ENCODE measurements at places on chromosomes 1 and 21.

- DNase-seq, result no peak
Measured at GRCh38 chr1:247906504-247907047, 11.2 kb downstream of the OR2W3 start.

GRCh38 chr1:2019571-2020309, 595 bp downstream of the GABRD start:
- no peak for DNase-seq

GRCh38 chr1:25642574-25643108, 26.1 kb downstream of the MAN1C1 start:
- DNase-seq, result no peak

DNA sequence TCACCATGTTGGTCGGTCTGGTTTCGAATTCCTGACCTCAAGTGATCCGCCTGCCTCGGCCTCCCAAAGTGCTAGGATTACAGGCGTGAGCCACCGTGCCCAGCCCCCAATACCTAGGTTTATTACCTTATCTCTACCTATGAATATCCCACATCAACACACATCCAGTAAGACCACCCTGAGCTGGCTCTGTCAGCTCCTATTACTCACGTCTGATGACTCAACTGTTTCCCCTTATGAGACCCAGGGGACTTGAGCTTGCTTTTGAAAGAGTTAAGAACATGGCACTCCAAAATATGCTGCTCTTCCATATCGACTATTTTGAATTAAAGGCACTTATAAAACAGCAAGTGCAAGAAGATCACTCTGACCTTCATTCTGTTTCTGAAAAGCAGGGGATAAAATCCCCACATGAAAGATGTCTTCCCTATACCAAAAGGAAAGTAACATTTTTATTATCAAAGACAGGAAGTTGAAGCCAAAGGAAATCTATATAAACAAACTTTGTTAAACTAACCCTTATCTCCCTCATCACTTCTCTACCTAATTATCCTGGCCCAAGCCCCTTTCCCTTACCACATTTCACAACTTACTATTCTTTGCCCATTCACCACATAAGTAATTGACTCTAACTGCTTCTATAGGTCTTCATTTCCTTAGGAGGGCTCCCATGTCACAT, 41.3 kb upstream of the OSBPL9 start:
- no peak for DNase-seq

DNA sequence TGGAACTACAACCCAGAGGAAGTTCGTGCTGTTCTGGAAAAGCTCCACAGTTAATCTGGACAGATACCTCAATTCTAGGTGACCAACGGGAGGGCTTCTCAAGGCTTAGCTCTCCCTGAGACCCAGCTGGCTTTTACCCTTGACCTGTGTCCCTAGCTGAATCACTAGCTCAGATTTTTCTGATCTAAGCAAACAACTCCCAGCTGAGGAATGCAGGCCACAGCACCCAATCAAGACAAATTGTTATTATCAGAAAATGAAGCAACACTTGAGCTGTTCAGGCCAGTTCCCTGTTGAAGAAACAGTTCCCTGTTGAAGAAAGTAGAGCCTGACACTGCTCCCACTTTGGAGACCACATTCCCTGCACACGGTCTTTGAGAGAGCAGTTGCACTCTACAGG, 16.0 kb downstream of the DIO1 start:
- no peak for DNase-seq

- peak; percentile 5 for DNase-seq
Measured at GRCh38 chr1:152111515-152111968, 3.7 kb downstream of the TCHH start.

GRCh38 chr1:222454782-222455181, 93.1 kb downstream of the HHIPL2 start:
- no peak for DNase-seq

DNA sequence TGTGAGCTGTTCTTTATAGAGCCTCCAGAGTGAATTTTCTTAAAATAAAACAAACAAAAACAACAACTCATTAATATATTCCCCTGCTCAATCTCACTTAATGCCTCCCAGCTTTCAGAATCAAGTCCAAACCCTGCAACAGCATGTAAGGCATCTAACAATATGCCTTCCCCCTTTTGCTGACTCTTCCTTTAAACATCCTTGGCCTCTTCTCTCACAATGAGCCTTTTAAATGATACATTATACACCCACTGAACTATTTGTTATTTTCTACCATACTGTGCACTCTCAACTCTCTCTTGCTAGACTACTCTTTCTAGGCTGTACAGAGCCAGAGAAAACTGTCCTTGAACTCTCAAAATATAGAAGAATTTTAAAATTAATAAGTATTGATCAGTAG, 115.2 kb upstream of the SNX7 start:
- DNase-seq, result no peak

- no peak for DNase-seq
Measured at GRCh38 chr1:78678324-78678723, 28.7 kb downstream of the IFI44 start.

GRCh38 chr1:217425422-217425821, 205.5 kb downstream of the GPATCH2 start:
- DNase-seq, result no peak

DNA sequence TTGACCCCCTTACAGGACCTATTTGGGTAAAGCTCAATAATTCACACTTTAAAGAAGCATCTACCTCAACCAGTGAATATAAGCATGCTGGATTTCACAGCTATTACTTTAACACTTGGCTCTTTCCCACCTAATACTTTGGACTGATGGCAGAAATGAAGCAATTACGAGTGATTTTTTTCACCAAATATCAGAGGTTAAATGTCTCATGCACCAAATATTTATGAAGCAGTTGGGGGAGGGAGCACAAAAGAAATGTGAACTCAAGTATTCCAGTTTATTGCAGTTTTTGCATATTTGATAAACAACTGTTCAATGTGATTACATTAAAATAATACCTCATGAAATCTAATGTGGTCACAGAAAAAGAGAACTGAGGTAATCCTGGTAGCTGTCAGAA, 223.6 kb downstream of the LRRC7 start:
- no peak for DNase-seq

DNA sequence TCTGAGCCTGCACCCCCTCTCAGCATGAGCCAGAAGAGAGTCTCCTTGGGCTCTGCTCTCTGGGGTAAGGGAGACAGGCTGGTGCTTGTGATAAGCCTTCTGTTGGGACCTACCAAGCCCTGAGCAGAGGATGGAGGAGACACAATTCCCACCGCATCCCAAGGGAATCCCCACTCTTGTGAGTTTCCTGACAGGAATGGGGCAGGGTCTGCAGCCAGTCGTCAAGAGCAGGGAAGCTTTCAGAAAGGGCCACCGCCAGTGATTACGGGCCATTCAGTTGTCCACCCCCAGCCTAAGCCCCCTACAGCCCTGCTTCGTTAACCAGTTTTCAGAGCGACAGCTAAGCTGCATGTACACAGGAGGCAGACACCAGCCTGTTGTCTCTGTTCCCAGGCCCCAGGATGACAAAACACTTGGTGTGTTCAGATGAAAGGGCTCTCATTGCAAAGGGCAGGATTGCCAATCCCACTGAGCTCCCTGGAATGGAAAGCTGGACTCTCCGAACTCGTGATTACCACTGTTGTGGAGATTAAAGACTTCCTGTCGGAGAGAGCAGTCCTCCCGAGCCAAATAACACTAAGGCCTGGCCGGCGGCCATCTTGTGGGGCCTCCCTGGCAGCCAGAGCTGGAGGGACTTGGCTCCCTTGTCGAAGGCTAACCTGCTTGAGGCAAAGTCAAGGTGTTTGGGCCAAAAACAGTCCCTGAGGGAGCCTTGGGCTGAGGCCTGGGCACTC, 37.4 kb upstream of the SLC30A1 start:
- no peak for DNase-seq

- peak; percentile 77 for DNase-seq
Measured at GRCh38 chr1:54488065-54488750, 59.8 kb upstream of the ACOT11 start.

DNA sequence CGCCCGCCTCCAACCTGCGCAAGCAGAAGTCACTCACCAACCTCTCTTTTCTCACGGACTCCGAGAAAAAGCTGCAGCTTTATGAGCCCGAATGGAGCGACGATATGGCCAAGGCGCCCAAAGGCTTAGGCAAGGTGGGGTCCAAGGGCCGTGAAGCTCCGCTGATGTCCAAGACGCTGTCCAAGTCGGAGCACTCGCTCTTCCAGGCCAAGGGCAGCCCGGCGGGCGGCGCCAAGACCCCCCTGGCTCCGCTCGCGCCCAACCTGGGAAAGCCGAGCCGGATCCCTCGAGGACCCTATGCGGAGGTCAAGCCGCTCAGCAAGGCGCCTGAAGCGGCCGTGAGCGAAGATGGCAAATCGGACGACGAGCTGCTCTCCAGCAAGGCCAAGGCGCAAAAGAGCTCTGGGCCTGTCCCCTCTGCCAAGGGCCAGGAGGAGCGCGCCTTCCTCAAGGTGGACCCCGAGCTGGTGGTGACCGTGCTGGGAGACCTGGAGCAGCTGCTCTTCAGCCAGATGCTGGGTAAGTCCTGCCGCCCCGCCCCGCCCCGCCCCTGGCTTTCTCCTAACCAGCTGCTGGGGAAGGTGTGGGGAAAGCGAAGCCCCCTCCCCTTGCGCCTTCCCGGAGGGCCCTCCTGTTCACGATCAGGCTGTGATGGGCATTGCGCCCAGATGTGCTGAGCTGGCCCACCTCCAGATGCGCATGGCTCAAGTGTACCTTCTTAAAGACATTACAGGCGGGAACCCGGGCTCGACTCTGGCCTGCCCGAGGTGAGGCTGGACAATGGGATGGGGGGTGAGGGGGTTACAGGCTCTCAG, 110.2 kb downstream of the NAV1 start:
- DNase-seq, result peak; percentile 71

- DNase-seq, result no peak
Measured at GRCh38 chr21:17572431-17572830, 40.3 kb downstream of the BTG3 start.

- no peak for DNase-seq
Measured at GRCh38 chr1:200369131-200369530, 40.7 kb downstream of the ZNF281 start.

- DNase-seq, result no peak
Measured at GRCh38 chr1:94942171-94943128, 15.5 kb upstream of the CNN3 start.

GRCh38 chr21:43370091-43370658, 56.8 kb downstream of the SIK1 start:
- no peak for DNase-seq

DNA sequence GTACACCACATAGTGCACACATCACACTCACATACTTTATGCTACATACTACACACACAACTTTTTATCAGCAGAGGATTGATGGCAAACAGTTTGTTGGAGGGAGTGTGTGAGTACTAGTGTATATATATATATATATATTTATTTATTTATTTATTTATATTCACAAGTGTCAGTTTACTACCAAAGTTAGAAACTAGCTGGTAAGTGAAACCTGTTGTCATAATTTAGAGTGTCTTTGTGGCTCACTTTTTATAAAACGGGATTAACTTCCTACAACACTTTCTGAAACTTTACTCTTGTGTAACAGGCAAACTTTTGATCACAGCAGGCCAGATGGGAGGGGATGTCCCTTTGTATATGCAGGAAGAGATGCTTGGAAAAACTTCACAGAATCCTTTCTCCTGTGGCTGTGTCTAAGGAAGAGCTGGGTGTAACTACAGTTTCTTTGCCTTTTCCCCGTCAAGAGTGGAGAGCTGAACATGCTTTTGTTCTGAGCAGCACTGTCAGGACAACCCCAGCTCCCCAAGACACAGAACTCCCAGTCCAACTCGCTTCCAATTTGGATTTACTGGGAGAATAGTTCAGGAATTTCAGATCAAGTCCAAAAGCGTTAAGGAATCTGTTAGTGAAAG, 1.9 kb upstream of the SAMD13 start:
- peak; percentile 14 for DNase-seq
